ENCODE measurements at places on chromosomes 12 and 14.
A peak's percentile ranks its signal among the peaks of the same experiment; 100 is the strongest.

DNA sequence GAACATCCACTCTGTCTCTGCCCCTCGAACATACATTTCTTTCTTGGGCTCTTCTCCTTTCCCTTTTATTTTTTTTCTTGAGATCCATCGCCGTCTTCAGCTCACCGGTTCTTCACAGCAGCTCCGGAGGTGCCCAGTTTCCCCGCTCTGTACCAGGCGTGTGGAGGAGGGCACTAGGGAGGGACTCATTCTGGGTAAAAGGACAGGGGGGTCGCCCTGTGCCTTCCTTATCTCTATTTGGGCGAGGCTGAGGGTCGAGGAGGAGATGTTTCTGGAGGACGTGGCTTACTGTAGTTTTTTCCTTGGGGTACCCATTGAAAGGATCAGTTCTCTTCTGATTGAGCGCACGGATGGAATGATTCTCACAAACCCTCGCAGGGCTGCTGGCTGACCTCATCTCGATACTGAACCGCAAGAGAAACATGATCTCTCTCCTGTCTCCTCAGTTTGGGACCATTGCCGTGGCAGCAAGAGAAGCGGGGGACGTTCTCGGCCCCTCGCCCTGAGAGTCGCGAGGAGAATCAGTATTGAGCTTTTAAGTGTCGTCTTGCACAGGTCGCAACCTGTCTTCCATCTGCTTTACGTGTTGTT, 386 bp downstream of the LIN52 start:
- no peak for DNase-seq

DNA sequence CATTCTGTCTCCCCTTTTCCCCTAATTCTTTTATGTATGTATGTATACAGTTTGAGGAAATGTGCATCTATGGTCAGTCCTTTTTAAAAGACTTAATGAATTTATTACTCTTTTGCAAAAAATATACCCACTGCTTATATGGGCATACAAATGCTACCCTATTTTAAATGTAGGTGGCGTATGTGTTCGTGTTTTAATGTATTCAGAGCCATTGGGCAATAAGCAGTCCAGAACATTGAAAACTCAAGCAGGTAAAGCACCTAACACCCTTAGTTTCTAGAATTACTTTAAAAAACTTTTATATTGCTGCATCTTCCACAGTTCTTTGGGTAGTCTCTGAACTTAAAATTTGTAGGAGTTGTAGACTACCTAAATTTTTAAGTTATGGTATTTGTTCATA, 42.6 kb upstream of the A2ML1 start:
- no peak for DNase-seq

DNA sequence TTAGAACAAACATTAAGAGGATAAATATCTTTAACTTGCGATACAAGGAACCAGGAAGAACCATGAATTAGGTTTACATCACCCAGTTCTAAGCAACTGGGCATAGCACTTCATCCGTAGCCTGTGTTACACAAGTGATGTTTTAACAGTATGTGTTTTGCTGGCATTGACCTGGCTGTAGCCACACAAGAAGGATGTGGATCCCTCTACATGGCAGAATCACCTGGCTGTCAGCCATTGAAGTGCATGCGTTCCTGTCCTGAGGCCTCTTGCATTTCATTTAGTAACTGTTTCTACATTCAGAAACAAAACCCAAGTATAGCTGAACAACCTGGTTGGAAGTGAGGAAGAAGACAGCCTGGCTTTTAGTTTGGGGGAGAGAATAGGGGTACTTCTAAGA, 72.2 kb downstream of the TGFB3 start:
- no peak for DNase-seq

DNA sequence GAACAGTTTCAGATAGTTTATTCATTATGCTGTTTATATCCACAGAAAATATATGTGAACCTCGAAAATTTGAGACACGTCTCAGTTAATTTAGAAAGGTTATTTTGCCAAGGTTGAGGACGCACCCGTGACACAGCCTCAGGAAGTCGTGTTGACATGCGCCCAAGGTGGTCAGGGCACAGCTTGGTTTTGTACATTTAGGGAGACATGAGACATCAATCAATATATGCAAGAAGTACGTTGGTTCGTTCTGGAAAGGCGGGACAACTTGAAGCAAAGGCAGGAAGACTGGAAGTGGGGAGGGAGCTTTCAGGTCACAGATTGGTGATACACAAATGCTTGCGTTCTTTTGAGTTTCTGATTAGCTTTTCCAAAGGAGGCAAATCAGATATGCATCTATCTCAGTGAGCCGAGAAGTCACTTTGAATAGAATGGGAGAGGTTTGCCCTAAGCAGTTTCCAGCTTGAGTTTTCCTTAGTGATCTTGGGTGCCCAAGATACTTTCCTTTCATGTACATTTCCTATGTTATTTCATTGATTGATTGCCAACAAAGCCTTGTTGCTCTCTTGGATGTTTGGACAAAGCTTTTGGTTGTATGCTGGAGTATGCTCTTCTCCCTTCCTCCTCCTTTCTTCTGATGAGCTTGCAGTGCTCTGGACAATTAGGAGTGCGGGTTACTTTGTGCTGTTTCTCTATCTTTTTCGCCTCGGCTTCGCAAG, 3.2 kb downstream of the SNAPC1 start:
- no peak for DNase-seq

DNA sequence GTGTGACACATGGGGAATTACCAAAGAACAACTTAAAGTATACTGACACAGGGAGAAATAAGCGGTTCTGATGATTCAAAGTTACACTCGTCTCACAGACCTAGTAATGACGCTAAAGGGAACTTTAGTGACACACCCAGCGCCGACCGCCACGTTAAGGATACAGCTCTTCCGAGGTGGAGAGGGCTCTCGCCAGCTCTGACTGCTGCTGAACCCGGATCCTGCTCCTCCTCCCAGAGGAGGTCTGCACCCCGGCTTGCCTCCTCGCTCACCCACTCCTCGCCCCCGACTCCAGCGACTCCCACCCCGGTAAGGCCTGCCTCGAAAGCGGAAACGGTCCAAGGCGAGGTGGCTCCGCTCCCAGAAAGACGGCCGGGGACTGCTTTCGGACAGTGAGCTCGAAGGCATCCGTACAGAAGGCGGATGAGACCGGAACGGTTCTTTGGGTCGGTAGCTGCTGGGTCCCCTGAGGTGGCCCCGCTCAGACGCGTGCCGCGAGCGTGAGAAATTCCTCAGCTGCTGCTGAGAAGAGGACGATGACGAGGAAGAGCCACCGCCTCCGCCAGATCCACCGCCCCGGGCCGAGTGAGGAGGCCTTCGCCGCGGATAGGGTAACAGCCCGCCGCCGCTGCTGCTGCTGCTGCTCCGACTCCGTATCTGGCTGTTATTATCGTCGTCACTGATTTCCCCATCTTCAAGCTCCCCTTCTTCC, 643 bp downstream of the ZFC3H1 start:
- DNase-seq: peak; percentile 59
